ENCODE measurements at places on chromosomes 4 and X.

DNA sequence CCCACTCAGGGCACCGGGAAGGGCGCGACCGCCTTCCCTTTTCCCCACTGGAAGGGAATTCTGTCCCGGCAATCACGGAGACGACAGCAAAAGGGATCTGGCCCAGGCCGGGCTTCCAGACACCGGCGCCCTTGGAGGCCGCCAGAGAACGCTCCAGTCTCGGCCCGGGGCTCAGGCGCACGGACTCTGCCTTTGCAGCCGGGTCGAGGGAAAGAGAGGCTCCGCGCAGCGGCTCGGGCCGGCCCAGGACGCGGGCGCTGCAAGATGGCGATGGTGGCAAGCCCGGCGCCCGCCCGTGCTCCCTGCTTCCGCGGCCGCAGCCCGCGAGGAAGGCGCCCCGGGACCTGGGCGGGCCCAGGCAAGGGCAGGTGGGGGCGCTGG is 1.1 kb downstream of the CTBP1 start:
- DNase-seq, result peak; percentile 46

DNA sequence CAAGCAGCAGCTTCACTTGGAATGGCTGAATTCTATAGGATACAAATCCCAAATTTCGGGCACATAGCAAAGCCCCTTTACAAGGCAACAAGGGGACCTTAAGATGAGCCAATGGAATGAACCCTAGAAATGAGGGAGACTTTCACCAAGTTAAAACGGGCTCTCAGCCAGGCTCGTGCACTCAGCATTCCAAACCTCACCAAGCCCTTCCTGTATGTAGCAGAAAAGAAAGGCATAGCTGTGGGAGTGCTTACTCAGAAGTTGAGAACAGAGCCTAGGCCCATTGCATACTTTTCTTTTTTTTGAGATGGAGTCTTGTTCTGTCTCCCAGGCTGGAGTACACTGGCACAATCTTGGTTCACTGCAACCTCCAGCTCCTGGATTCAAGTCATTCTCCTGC is 10.8 kb upstream of the HERC5 start:
- DNase-seq, result no peak

DNA sequence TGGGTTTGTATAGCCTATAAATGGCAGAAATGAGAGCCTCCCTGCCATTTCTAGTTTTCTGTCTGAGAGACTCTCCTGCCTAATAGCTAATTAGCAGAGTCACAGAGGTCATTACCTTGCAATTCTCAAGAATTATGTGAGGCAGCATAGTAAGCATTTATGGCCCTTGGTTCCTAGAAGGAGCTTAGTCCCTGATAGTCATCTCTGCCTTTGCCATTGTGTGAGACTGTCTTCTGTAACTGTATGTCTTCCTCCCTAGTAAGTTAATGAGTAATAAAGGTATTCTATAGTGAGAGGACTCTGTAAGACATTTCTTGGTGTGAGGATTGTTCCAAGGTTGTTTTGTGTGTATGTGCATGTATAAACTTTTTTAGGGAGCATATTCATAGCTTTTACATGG is 108.7 kb downstream of the AR start:
- DNase-seq, result no peak

GRCh38 chr4:167177925-167178324 is 56.4 kb downstream of the SPOCK3 start:
- DNase-seq, result no peak

GRCh38 chrX:131816551-131817136 is 206.5 kb upstream of the STK26 start:
- peak; percentile 78 for DNase-seq

- no peak for DNase-seq
These were observed 53.0 kb upstream of the RASSF6 start for GRCh38 chr4:73673286-73673685.

GRCh38 chr4:170229006-170229405 is 139.2 kb upstream of the AADAT start:
- no peak for DNase-seq

DNA sequence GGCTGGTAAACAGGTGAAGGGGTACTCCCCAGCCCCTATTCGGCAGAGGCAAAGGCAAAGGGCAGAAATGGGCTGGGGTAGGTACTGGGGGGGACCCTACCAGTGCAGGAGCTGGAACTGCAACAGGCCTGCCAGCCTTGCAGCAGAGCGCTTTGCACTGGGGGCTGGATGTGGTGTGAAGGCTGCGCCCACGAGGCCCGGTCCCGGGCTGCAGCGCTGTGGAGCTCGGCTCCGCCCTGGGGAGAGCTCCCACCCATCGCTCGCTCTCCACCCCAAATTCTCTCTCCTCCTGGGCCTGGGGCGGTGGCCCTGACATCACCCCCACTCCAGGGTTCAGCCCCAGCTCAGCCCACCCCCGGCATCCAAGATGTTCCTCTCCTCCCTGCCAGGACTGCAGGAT is 24.2 kb downstream of the IQSEC2 start:
- DNase-seq, result no peak

DNA sequence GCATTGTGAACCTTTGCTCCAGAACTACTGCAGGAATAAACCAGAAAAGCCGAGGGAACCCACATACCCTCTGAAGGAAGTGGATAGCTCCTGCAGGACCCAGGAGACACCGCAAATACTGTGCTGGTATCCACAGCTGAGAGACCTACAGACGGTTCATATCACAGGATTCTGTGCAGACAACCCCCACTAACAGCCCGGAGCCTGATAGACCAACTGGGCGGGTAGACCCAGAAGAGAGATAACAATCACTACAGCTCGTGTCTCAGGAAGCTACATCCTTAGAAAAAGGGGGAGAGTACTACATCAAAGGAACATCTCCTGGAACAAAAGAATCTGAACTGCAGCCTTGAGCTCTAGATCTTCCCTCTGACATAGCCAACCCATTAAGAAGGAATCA is 150.8 kb downstream of the FRAS1 start:
- no peak for DNase-seq

- DNase-seq, result peak; percentile 71
These were observed 626 bp downstream of the TBC1D1 start for GRCh38 chr4:37891260-37892159.

DNA sequence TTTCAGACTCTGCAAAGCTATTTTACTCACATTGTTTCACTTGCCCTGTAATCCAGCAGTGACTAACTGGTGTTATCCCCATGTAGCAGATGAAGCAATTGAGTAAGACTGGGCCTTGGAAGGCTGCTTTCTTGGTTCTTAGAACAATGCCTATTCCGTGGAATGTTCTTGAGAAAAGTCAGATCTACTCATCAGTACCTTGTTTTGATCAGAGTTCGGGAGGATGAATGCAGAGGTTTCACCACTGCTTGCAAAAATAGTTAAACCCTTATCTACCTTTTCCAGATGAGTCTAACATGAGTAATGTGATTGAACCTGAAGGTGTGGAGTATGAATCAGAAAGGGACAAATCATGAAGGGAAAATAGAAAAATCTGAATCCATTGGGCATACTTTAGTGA is 1.8 kb downstream of the MAOB start:
- DNase-seq, result no peak

- no peak for DNase-seq
These were observed 99.0 kb downstream of the ANOS1 start for GRCh38 chrX:8632924-8633323.

GRCh38 chr4:40118861-40119260 is 62.2 kb downstream of the N4BP2 start:
- no peak for DNase-seq

- DNase-seq, result no peak
These were observed 24.1 kb upstream of the FGF16 start for GRCh38 chrX:77422891-77423648.

DNA sequence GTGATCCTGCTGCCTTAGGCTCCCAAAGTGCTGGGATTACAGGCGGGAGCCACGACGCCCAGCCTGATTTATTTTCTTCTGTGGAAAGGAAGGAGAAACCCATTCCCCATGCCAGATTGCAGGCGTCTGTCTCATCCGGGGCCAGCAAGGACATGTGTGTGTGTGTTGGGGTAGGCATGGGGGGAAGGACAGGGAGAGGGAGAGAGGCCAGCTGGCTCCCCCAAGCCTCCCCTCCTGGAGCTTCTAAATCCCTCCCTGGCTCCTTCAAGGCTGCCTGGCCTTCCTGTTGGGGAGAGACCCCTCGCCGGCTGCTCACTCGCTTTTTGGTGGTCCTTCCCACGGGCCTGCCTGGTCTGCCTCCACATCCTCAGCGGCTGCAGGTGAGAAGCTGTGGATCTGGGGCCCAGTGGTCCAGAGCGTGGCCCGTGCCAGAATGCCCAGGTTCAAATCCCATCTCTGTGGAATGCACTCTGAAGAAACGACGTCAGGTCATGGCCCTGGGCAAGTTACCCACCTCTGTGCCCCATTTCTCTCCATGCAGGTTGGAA is 1.3 kb upstream of the PLXNB3 start:
- DNase-seq, result no peak

GRCh38 chrX:68045008-68045577 is 388.2 kb downstream of the OPHN1 start:
- no peak for DNase-seq

DNA sequence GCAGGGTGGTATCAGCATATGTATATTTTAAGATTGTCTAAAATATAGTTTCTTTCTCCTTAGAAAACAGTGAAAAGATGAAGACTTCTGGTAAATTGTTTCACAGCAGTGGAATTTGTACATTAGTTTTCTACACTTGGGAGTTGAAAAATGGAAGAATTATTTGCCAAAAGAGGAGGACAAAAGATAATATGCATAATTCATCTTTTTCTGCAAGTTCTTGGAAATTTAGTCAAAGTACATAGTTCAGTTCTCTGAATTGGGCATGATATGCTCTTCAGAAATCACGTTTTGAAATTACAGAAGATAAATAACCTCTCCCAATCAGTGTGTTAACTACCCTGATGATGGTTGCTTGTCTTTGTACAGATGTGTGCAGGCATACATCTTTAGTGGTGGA is 47.0 kb downstream of the RBPJ start:
- no peak for DNase-seq

DNA sequence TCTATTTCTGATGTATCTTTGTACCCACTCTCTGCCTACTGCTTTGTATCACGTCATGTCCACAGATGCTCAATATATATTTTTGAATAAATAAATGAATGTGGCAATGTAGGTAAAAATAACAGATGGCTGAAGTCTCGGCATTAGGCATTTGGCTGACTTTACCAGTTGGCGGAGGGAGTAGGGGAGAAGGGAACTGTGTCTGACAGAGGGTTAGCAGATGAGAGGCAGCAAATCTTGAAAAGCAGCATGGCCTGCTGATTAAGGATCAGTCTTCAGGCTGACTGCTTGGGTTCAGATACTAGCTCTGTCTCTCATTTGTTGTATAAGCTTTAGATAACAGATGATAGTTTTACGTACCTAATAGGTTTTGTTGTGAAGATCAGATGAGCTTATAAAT is 31.9 kb upstream of the RASGEF1B start:
- DNase-seq, result no peak

GRCh38 chr4:161121451-161121850 is 1042.3 kb downstream of the FSTL5 start:
- DNase-seq, result no peak

DNA sequence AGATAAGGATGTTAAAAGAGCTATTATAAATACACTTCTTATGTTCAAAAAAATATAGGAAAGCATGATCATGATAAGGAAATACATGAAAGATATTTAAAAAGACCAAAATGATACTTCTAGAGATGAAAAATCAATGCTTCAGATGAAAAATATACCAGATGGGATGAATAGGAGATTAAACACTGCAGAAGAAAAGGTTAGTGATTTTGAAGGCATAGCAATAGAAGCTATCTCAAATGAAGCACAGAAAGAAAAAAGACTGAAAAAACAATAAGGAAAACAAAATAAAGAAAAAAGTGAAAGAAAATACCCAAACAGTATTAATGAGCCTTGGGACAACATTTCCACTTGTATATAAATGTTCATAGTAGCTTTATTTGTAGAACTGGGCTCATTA is 80.7 kb upstream of the LEF1 start:
- DNase-seq, result no peak

- DNase-seq, result no peak
These were observed 196.9 kb upstream of the BANK1 start for GRCh38 chr4:101593666-101594065.

DNA sequence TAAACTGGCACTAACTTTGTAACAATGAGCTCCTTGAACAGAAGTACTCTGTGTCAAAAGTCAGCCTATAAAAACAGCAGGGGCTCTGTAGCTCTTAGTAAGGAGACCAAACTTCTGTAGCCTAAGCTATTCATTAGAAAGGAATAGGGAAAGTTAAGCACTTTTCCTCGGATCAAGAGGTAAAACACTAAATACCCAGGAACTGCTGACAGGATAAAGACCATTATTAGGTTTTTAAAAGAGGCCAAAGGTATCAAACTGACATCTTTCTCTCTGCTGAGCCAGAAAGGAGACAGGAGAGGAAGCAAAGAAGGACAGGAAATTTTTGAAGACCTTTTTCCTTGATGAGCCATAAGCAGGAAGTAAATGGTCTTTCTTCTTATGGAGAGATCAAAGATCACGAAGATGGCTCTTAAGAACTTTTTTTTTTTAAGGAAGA is 31.9 kb downstream of the ANAPC10 start:
- DNase-seq, result no peak

GRCh38 chrX:104427073-104427472 is 138.9 kb upstream of the IL1RAPL2 start:
- DNase-seq, result no peak

- DNase-seq, result no peak
These were observed 339.1 kb downstream of the GALNTL6 start for GRCh38 chr4:172152284-172152683.

DNA sequence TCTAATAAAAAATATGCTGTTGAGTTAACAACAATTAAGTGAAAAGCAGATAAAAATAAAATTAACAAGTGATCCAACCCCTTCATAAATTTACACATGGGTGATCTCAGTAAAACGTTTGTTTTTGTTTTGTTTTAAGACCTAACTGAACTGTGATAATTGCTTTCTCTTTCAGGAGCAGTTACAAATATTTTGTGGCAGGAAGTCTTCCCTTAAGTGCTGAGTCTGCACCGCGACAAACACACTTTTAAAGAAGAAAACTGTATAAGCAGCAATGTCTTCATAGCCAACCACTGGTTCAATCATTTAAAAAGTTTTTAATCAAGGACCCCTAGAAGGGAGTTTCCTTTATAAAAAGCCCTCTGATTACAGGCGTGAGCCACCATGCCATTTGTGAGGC is 53.7 kb upstream of the NFKB1 start:
- DNase-seq, result no peak

DNA sequence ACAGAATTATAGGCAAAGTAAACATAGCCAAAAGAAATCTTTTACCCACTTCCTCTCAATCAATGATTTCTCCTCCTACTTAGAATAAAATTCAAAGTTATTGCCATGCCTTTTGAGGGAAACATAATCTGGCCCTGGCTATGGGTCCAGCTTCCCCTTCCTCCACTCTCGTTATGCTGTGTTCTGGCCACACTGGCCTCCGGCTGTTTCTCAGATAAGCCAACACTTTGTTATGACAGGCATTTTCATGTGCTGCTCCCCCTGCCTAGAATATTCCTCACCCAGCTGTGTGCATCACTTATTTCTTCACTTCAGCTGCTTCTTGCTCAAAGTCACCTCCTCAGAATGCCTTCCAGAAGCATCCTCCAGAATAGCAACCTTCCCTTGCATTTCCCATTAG is 386.6 kb upstream of the AADAT start:
- no peak for DNase-seq

DNA sequence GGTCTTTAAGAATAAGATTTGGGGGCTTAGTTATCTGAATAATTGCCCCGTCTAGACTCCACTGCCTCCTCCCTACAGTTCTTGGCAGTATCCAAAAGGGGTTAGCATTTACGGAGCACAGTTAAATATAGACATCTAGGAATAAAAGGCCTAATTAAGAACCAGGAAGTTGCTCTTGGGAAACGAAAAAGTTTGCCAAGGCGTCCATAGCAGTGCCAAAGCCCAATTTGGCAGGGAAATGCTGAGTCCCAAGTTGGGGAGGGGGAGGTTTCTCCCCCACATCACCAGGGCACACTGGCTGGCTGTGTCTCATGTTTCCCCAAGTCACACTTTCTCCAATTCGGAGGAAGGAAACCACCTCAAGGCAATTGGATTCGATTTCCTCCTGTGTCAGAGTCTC is 338.7 kb downstream of the FBXW7 start:
- DNase-seq, result no peak
